NB4 (cell line): ENCODE measurements at places on chromosomes 1 and 21.
A peak's percentile ranks its signal among the peaks of the same experiment; 100 is the strongest.

DNA sequence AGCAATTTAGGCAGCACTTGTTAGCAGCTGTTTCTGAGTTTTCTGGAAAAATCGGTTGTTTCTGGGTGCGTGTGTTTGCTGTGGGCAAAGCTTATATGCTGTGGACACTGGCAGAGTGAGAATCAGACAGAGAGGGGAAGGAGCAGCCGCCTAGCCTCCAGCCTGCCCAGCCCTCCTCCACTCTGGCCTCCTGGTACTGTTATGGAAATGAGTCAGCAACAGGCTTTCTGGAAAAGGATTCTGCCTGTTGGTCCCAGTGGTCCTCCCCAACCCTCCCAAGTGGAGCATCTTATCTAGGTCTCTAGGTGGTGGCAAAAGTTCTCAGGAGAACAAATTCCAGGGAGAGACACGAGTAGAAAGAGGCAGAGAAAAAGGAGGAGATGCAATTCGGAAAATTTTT lies 42.2 kb upstream of the GOLT1A start:
- no peak for DNase-seq

DNA sequence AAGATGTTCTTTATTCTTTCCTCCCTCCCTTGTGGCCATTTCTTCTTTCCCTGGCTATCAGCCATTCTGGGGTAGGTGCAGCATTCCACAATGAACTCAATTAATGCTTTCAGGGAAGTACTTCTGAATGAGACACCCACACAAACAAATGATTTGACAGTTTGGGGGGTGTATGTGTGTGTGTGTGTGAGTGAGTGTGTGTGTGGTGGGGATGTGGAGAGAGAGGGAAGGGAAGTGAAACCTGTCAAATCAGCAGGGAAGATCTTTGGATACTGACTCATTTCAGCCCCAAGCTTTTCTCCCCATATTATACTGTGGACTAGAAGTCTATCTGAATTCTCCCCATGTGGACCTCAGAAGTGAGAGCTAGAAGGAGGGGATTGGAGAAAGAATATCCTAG lies 154.9 kb upstream of the CD34 start:
- peak; percentile 76 for DNase-seq

DNA sequence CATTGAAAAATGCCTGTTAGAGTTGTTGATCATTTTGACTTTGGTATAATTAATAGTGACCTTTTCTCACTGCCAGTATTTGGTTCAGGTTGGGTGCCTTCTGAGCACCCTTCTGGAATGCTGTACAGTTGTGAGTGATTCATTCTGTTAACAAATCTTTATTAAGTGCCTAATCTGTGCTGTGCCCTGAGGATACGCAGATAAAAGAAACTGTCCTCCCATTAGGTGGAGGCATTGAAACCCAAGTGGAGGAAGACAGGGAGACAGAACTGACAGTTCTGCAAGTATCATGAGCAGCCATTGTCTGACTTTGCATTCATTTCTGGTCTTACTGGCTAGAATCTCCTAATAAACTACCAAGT lies 76.1 kb upstream of the ZNF326 start:
- no peak for DNase-seq

DNA sequence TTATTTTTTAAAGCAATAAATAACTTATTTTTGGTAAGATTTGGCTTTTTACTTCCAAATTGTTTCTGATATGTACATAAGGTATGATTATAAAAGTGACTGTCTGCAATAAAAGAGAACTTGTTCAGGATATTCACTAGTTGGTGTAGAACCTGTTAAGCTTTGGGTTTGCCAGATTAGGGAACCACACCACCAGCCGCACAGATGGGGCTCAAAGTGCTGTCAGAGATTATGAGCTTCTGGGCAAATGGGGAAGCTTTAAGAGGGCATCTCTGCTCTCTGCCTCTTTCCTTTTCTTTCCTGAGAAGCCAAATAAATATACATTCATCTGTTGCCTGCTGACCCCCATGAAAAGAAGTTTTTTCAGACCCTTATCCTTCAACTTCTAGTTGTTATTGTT lies 25.4 kb downstream of the IVNS1ABP start:
- peak; percentile 44 for DNase-seq

GRCh38 chr1:16215882-16216753 lies 3.7 kb upstream of the ARHGEF19 start:
- DNase-seq = peak; percentile 52
